ENCODE measurements at places on chromosomes 3 and 15.

DNA sequence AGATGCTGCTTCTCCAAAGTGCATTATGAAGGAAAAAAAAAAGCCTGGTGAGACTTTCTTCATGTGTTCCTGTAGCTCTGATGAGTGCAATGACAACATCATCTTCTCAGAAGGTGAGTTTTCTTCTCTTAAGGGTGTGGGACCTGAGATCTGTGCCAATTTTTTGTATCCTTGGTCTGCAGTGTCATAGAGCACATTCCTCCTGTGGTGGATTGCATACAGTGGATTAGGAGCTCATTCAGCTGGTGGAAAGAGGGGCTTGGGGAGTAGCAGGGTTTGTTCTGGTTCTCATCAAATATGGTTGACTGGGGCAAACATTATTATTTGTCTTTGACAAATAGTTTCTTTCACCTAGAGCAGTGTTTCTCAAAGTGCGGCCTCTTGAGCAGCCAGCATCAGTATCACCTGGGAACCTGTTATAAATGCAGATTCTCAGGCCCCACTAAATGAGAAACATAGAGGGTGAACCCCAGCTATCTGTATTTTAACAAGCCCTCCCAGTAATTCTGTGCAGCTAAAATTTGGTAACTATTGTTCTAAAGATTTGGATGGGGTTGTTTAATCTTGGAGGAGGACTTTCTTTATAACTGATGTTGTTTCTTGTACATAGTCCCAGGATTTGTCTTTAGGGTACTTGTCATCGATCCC lies 44.1 kb downstream of the TGFBR2 start:
- DNase-seq = no peak

- DNase-seq = no peak
Measured at GRCh38 chr15:33311312-33311971, 675 bp downstream of the RYR3 start.

- DNase-seq = no peak
Measured at GRCh38 chr3:120410541-120410940, 40.3 kb downstream of the FSTL1 start.

- no peak for DNase-seq
Measured at GRCh38 chr3:16374047-16374934, 109.3 kb downstream of the OXNAD1 start.

DNA sequence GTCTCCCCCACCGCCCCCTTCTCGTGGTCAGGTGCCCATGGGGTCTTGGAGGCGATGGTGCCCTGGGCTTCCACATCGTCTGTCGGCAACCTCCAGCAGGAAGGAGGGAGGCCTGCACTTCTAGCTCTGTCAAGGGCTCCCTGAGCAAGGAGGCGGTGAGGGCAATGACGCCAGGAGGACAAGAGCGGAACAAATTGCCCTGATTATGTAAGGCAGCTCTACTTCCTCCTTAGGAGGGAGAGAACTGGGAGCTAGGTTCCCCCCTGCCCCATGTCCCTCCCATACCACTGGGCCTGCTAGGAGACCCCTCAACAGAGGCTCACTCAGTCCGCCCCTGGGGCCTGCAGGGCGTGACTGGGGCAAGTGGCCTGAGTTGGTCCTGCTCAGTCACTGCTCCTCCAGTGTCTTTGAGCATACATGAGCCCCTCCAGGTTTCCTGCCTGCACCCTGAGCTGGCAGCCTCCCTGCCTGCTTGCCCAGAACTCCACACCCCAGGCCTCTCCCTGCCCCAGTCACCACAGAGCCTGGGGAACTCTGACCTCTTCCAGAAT lies 56.1 kb downstream of the CACNA2D2 start:
- DNase-seq = no peak

GRCh38 chr3:25663869-25664811 lies 567 bp downstream of the TOP2B start:
- DNase-seq = no peak

DNA sequence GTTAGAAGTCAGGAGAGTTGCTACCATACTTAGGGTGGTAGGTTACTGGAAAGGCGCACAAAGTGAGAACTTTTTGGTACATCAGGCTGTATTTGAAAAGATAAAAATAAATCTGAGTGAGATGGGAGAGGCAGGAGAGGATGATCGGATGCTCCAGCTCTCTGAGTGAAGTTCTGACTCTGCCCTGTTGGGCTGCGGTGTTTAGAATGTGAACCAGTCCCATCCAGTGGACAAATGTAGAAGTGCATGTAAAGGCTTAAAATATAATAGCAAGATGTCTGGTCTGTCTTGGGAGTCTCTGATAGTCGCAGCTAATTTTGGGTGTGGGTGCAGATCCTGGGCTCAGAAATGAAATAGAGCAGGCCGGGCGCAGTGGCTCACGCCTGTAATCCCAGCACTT lies 30.4 kb downstream of the ACKR2 start:
- DNase-seq = no peak

- no peak for DNase-seq
Measured at GRCh38 chr3:187875863-187876262, 130.6 kb upstream of the BCL6 start.

- no peak for DNase-seq
Measured at GRCh38 chr15:66774001-66774814, 72.2 kb downstream of the SMAD6 start.

GRCh38 chr15:49492830-49493229 lies 69.8 kb downstream of the FGF7 start:
- DNase-seq = no peak

DNA sequence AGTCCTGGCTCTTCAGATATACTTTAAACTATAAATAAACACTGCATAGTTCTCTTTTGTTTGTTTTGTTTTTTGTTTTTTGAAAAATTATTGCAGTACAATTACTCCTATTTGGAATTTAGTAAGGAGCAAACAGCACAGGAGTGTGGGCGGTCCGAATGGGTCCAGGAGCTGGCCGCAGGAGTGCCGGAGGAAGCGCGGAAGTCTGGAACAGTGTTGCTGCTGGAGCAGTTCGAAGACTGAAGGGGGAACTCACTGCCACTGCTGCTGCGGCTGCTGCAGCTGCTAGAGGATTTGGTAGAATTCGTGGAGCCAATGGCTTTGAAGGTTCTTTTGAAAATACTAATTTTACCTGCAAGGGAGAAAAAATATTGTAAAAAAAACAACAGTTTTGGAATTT lies 329.9 kb downstream of the ZNF385D start:
- no peak for DNase-seq

- DNase-seq = no peak
Measured at GRCh38 chr3:155368786-155369185, 75.3 kb upstream of the STRIT1 start.

GRCh38 chr3:122943828-122944190 lies 83.8 kb downstream of the SEMA5B start:
- no peak for DNase-seq

DNA sequence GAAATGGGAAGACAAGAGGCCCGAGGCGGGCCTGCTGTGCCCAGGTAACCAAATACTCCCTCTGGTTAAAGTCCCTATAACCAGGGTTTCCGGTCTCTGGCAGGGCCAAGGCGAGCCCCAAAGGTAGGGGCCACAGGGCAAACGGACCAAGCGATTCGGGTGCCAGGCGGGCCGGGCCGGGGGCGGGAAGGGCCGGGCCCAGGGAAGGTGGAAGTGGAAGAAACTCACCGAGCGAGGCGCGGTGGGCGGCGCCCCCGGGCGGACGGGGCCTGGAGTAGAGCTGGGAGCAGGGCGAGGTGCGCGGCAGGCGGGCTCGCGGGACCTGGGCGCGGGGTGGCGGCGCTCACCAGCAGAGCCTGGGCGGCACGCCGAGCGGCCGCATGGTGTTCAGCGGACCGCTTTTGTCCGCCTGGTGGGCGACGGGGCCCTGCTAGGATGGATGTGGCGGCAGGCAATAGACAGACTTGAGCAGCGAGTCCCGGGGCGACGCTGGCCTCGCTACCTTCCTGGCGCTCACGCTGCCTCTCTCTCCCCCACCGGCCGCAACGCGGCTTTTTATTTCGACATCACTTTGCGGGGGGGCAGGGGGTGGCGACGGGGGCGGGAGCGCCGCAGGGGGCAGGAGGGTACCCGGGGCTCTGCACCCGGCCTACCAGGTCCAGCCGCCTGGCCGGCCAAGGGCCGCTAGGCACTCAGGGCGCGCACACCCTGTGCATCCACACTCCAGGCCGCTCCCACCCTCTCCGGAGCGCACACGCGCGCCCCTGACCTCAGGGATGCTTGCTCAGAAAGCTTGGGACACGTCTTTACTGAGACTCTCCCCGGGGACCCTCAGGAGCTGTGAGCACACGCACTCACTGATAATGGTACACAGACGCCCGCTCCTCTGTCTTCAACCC lies at the start of gene GATA2:
GATA2 (minus strand) TSS at position 531 of the 899 bp plus-strand sequence. CDS start 6,170 bp downstream, outside the sequence.
- DNase-seq = no peak

DNA sequence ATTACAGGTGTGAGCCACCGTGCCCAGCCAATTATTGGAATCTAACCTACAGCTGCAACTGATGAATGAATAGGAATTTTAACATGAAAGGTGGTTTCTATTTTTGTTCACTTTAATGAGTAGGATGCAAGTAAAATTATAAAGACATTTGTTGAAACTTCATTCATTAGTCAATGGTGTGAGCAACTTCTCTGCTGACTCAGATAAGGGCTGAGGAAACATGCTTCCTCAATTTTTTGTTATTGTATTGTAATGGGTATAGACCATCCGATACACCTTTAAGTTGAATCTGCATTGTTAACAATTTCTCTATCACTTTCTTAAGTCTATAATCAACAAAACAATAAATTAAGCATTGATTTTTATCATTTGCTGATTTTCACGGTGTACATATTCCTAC lies 127.8 kb downstream of the STAG1 start:
- no peak for DNase-seq

DNA sequence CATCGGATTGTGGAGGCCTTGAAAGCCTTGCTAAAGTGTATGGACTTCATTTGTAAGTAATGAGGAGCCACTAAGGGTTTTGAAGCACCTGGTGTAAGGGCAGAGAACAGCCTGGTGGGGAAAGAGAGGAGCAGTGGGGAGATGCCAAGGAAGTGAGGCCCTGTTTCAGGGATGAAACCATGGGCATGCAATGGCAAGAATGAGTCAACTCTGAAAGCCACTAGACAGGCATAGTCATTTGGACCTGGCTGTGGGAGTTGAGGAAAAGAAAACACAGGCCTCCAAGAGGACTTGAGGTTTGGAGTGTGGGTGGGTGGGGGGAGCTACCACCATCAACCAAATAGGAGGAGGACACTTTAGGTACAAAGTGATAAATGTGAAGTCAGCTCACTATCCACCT lies 7.6 kb downstream of the XCR1 start:
- DNase-seq = no peak

Measured in NCI-H1417 treated with DMSO at 0.1 percent for 48 hours (cell line).